ENCODE measurements at places on chromosomes 4 and X. TPM values are rescaled to one million over a fixed set of nuclear protein-coding genes. Genes with fewer than 3 reads are reported as not detected.

KLHL15 gene
- total RNA-seq: 82.4 TPM

CTAG1A gene
- 14.7 TPM for total RNA-seq

DSPP gene
- not detected for total RNA-seq

SMAD1 gene
- total RNA-seq: 29.6 TPM

CT45A10 gene
- total RNA-seq: 17.7 TPM

ASB12 gene
- 0.31 TPM for total RNA-seq

FANCB gene
- 5.4 TPM for total RNA-seq

MAGED4B gene
- total RNA-seq: 5.1 TPM
